ENCODE measurements at places on chromosomes 2 and 18.

- peak; percentile 41 for DNase-seq
Observed at GRCh38 chr2:38959938-38960608, 70.4 kb downstream of the ARHGEF33 start.

DNA sequence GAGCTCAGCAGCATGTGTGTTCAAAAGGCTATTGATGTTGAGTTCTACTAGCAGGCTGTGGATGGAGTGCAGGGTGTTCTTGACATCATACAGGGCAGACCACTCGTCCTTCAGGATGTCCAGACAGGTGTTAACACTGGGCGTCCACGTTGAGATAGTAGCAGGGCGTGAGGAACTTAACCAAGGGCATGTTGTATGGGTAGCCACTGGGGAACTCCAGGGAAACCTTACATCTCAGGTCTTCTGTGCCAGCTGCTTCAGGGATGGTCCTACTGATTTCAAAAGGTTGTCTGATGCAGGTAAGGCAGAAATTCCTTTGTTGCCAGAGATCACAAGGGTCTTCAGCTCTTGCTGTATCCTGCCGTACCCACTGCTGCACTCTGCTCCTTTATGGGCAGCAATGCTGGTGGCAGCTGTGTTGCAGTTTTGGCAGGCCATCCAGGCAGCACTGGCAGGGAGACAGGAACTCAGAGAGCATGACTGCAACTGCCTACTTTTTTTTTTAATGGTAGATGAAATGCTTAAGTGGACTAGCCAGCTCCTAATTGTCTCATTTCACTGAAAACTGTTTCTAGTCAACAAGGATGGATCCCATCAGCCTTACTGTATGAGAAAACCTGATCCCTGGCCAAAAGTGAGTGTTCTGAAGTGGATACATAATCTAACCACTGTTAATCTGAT lies 32.4 kb upstream of the RBBP8 start:
- DNase-seq, result no peak

DNA sequence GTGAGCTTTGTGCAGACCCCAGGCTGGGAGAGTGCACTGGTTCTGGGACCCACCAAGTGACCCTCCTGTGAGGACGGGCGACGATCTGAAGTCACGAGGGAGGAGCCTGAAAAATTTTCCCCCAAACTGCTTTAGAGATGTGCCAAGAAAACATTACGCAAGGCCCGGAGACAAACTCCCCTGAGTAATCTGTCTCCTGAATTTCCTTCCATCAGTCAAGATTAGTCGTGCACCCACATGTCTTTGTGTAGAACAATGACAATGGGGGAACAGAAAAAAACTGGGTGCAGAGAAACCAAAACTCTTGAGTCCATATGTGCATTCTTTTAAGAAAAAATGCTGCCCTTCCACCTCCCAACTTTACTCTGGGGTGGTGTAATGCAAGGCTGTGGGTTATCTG lies 12.6 kb upstream of the NCK2 start:
- no peak for DNase-seq

DNA sequence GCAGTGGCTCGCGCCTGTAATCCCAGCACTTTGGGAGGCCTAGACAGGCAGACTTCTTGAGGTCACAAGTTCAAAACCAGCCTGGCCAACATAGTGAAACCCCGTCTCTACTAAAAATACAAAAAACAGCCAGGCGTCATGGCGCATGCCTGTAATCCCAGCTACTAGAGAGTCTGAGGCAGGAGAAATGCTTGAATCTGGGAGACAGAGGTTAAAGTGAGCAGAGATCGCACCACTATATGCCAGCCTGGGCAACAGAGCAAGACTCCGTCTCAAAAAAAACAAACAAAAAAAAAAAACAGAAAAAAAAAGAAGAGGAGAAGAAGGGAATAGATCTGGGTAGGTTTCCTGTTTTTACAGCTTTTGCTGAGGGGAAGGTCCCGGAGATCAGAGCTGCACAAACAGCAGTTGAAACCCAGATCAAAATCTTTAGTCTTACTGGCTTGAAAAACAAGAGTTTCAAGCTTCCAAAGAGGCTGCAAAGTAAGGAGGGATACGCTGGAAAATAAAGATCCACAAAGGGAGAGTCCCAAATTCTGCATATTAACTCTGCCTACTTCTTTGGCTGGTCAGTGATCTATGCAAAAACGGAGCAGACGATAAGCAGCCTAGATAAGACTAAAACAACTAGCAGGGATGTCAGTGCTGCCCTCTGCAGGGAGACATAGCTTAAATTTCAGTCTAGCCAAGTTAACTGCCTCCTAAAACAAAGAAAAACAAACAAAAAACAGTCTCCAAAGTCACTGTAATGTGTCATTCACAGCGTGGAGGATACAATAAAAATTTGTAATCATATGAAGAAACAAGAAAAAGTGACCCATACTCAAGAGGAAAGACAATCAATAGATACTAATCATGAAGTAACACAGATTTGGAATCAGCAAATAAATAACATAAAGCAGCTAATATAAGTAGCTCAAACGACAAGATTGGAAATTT lies 74.1 kb downstream of the TLK1 start:
- DNase-seq, result no peak

DNA sequence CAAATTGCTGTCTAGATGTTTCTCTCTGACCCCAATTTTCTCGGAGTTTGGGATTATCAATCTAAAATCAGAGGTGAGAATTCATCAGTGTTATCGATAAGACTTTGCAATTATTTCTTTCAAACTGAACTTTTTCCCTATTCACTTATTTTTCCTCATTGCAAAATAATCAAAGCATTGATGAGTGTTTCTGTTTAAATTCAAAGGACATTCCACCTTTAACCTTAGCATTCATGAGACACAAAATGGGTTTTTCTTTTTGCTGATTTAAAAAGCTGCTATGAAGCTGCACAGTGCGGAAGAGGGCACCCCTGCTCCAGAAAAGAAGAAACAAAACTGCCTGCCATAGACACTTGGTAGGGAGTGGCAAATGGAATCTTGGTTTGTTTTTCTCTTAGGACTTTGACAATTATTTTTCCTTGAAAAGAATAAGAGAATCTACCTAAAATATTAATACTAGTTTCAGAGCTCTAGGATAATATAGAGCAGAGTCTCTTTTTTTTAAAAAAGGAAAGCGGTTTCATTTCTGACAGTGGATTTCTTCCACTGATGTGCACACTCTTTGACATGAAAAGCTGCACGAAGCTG lies 203.4 kb downstream of the TGIF1 start:
- no peak for DNase-seq

GRCh38 chr2:31110431-31110830 lies 27.8 kb downstream of the GALNT14 start:
- DNase-seq, result no peak
